ENCODE measurements at places on chromosomes 7 and 10.
A peak's percentile ranks its signal among the peaks of the same experiment; 100 is the strongest.

DNA sequence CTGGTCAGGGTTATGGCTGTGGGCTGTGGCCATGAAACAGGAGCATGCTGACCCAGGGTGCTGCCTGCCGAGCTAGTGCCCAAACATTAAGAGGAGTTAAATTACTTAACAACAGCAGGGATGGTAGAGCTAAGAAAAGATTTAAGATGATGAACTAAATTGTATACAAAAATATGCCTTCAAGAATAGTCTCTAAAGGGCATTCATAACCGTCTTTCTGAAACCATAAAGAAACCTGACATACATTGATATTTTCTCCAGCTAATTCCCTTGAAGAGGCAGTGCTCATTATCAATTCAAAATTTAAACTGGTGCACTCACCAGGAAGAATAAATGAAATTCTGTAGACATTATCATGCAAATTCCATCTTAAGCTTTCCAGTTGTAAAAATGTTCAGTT is 265.8 kb upstream of the TAC1 start:
- no peak for DNase-seq

- no peak for DNase-seq
These were observed 15.4 kb upstream of the CDK6 start for GRCh38 chr7:92851732-92852131.

GRCh38 chr7:139840776-139841175 is 11.7 kb downstream of the TBXAS1 start:
- no peak for DNase-seq

DNA sequence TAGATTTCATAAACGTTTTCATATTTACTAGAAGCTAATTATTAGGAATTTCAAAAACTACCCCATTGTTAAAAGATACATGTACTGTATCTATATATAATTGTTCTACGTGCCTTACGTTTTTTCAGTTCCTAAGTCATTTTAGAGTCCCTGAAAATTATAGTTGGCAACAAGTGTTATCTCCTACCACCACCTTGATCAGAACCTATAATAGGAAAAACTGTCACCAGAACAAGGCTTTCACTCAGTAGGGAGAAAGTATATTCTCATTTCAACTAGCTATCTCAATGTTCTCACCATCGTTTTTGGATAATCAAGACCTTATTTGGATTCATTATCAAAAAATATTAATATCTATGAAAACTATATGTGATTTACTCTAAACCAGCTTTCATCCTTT is 107.7 kb downstream of the CPEB3 start:
- no peak for DNase-seq

- DNase-seq: peak; percentile 63
These were observed 38.0 kb upstream of the CACNA2D1 start for GRCh38 chr7:82481499-82482097.

GRCh38 chr7:8284606-8285005 is 22.6 kb upstream of the ICA1 start:
- no peak for DNase-seq

- DNase-seq: no peak
These were observed 104.3 kb downstream of the BBS9 start for GRCh38 chr7:33233659-33234058.

GRCh38 chr10:99520847-99521764 is 11.6 kb upstream of the NKX2-3 start:
- no peak for DNase-seq

- DNase-seq: no peak
These were observed 152.5 kb downstream of the CREB5 start for GRCh38 chr7:28564755-28565374.

- DNase-seq: no peak
These were observed 59.8 kb downstream of the ENTPD1 start for GRCh38 chr10:95815701-95816240.

DNA sequence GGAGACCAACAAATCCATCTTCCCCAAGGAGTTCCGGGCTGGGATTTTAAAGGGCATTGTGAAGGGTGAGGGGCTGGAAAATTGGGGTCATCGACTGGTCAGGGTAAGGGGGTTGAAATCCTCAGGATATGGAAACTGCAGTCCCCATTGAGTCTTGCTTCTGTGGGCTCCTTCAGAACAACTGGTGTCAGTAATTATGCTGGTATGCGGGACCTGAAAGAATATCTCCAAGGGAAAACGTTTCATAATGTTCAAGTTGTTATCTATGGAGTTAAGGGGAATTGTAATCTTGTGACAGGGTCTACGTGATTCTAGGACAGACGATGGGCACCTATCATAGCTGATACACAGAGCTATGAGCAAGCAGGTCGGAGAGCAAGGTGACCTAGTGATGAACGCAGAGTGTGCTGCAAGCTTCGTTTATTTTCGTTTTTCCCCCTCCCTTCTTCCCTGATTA is 494 bp upstream of the RHBDD2 start:
- DNase-seq: no peak

DNA sequence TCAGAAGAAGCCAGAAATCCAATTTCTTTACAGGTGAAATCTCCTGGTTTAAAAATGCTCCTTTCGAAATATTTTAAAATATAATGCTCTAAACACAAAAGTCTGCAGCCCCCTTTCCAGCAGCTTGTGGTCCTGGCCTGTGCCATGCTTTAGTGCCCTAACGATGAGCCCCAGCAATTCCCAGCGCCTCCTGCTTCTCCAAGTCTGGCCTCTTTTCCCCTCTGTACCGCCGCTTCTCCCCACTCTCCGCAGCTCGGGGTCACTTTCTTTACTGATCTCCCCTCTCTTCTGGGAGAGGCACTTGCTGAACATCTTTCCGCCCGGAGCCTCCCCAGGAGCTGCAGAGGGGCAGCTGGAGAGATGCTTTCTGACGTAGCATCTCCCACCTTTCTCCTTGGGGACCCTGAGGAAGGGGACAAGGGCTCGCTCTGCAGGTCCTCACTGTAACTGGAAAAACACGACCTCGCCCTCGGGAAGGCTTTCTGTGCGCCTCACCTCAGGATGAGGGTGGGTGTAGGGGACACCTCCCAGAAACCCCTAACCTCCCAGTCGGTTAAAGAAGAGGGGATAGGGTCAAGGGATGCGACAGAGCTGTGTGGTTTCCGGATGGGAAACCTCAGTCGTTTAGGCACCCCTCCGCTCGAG is 565 bp upstream of the INA start:
- DNase-seq: no peak

- DNase-seq: no peak
These were observed 154.8 kb downstream of the RAPGEF5 start for GRCh38 chr7:22202141-22202540.

DNA sequence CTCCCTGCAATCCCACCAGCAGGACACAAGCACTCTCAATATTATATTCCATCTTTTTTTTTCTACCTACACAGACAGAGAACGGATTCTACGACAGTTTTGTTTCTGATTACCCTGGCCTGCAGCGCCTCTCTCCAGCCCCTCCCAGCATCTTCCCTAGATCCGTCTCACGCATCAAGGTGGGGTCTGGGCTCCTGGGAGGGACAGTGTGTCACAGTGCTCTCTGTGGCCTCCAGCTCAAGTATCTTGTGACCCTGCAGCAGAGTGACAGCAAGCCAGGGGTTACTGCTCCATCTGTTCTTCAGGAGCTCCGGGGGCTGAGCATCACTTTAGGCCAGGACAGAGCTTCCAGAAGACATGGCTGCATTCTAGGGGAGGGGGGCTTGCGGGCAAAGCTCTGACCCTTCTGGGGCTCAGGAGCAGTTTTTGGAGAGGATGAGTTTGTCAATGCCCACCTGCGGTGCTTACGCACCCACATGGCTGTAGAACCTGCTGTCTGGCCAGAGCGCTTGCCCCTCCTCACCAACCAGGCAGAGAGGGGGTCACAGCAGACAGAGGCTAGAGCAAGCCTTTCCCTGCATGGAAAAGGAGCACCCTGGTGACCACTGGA is 22.6 kb downstream of the MYO1G start:
- DNase-seq: no peak

DNA sequence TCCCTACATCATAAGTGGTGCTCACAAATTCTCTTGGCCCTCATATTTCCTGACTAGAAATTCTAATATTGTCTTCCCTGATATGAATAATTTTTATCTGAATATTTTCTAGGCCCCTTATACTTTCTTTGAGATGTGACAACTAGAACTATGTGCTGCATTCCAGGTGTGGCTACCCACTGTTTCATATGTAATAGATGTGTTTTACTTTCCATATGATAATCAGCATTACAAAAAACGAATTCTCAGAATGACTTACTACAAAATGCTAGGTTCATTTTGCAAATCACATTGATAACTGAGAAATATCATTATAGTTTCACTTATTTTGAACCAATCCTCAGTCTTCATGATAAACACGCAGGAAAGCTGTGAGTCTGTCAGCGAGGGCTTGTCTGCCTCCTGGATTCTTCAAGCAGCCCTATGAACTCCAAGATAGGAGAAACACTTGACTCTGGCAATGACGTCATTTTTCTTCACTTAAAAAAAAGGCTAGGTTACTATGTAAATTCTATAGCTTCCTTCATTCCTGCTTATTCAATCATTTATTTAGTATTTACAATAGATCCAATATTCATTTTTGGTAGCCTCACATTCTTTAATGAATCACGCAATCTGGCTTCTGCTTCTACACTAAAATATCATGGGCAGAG is 4.6 kb downstream of the WEE2 start:
- DNase-seq: no peak

GRCh38 chr10:90665905-90666662 is 191.8 kb downstream of the HTR7 start:
- DNase-seq: no peak

All from Kasumi-1 (cell line).